ENCODE measurements at places on chromosomes 6 and 20. TPM values are rescaled to one million over a fixed set of nuclear protein-coding genes. Genes with fewer than 3 reads are reported as not detected.

DNA sequence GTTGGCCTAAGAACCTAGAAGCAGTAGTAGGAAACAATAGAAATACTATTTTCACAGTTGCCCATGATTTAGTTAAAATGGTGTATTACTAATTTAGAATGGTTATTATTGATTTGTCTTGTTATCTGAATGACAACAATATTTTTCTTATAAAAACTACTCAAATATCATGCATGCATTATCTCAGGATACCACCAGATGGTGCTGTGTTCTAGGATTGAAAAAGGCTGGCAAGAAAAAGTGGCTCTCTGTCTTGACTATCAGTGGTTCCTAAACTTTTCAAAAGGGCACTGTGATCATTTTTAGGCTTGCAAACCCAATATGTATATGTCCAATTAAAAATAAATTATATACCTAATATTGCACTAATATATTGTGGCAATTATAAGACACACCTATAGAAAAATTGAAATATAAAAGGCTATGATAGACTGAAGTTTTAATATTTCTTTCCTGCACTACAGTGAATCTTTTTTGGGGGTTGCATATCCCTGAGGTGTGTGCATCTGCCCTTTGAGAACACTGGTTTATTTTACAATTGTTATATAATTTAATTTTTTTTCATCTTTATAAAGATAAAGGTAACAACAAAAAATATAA lies 131.7 kb upstream of the MLIP start:
- no peak for DNase-seq

DNA sequence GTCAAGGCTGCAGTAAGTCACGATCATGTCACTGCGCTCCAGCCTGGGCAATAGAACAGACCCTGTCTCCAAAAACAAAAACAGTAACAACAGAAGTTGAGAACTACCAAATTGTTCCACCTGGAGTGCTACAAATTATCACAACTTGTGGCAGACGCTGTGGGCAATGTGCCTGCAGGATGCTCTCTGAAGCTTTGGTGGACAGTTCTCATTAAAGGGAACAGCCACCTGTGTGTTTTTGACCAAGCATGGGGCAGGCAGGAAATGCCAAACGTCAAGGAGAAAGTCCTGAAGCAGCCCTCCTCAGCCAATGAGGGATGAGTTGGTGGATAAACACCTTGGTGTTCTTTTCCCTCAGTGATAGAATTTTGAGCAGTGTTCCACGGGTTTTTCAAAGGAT lies 15.8 kb downstream of the COX4I2 start:
- no peak for DNase-seq

YTHDF1 gene
- 50.2 TPM for total RNA-seq

DNA sequence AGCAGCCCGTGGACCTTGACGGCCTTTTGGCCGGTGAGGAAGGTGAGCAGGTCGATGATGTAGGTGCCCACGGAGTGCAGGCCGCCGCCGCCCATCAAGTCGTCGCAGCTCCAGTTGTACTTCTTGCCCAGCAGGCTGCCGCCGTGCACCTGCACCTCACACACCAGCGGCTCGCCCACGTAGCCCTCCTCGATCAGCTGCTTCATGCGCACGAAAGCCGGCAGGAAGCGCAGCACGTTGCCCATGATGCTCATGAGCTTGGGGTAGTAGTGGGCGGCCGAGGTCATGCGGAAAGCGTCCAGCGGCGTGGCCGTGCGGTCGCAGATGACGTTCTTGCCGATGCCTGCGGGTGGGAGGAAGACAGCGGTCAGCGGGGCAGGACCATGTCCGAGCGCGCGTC lies 37.0 kb upstream of the TBC1D7 start:
- no peak for DNase-seq

DNA sequence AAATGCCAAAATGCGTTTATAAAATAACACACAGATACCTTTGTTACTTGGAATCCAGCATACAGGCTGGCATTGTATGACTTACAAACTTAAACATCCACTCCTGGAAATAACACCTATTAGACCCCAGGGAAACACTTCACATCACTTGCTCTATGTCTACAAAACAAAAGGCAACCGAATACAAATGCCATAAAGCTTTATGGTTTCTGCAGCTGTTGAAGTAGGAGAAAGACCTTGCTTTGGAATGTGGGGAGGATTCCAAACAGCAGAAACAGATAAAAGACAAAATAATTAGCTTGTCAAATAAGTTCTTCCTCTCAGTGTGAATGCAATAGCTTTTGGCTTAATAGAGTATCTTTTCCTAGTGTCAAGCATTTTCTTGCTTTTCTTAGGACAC lies 9.8 kb upstream of the AMD1 start:
- no peak for DNase-seq

MOCS1 gene
- 18.5 TPM for total RNA-seq

DNA sequence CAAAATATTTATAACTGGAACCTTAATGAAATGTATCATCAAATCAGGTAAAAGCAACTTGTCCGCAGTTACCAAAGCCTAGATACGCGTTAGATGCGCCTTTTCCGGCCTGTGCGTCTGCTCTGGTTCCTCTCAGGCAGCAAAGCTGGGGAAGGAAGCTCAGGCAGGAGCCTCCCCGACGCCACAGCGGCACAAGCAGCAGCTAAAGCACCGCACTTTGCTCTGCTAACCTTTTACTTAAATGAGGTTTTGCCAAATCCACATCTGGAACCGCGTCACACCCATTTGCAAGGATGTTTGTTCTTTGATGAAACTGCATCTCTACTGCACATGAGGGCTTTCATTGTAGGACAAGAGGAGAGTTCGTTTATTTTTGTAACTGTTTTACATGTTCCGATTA lies 36.8 kb downstream of the THBS2 start:
- no peak for DNase-seq

PTPRK gene
- total RNA-seq: 44.8 TPM

GRCh38 chr6:26578741-26579140 lies 18.0 kb upstream of the ABT1 start:
- no peak for DNase-seq

DNA sequence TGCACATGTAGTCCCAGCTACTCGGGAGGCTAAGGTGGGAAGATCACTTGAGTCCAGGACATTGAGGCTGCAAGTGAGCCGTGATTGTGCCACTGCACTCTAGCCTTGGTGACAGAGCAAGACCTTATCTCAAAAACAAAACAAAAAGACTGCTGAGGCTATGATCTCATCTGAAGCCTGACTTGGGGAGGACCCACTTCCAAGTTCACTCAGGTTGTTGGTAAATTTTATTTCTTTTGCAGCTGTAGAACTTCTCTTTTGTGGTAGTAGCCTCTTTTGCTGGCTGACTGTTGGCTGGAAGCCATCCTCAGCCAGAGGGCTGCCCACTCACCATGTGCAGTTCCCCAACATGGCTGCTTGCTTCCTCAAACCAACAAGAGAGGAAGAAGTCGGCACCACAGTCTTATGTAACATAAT lies 36.8 kb upstream of the ME1 start:
- DNase-seq: no peak

PROKR2 gene
- 2.0 TPM for total RNA-seq

PDYN gene
- 0.14 TPM for total RNA-seq

GRCh38 chr20:34375977-34376430 lies 12.9 kb downstream of the ITCH start:
- DNase-seq: no peak

- peak; percentile 89 for DNase-seq
Measured at GRCh38 chr20:21808863-21809664, 103.6 kb downstream of the PAX1 start.

GRCh38 chr6:157892363-157892877 lies 69.4 kb downstream of the SNX9 start:
- DNase-seq: no peak

DNA sequence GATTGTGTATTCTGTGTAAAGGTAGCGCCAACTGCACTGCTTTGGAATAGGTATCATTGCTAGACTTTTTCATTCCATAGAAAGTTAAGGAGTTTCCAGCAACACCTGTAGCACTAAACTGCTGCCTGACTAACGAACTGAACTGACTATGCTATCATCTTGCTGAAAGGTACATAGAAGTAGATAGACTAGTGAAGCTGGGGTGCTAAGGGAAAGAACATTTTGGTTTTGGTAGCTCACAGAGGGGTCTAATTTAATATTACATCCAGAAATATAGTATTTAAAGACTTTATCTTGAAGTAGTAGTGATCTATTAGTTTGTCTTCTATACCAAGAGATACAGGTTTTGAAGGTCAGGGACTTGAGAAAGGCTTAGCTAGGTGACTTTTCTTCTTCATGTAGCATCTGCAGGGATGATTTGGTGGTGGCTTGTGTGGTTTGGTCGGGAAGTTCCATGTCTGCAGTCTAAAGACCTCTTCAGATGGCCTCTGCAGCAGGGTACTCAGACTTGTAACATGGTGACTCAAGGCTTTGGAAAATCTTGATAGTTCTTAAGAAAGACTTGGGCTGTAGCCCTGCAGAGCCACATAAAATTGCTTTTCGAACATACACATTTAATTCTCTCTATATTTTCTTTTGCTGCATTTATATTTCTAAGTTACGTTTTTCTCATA lies 10.2 kb downstream of the SENP6 start:
- no peak for DNase-seq

TSPO2 gene
- total RNA-seq: not detected

SLC25A27 gene
- total RNA-seq: 10.9 TPM

DNA sequence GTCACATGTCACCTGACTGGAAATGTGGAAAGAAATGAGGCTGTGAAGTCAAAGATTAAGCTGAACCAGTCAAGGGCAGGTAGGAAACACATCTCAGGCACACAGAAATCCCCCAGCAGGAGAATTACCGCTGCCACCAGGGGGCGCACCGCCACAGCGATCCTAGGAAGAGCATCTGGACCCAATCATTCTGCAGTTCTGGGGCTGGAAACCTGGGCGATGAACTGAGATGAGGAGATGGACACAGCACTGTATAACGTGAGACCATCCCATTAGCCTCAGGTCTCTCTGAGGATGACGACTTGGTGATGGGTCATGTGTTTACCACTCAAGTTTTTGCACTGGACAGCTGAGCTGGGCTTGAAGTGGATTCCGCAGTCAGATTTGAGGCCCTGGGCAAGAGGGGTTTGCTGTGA lies 6.5 kb upstream of the SLC24A3 start:
- DNase-seq: peak; percentile 93

GRCh38 chr20:16462711-16463110 lies 110.5 kb downstream of the KIF16B start:
- peak; percentile 15 for DNase-seq

GRCh38 chr6:71529769-71530168 lies 241.2 kb downstream of the OGFRL1 start:
- DNase-seq: no peak

DNA sequence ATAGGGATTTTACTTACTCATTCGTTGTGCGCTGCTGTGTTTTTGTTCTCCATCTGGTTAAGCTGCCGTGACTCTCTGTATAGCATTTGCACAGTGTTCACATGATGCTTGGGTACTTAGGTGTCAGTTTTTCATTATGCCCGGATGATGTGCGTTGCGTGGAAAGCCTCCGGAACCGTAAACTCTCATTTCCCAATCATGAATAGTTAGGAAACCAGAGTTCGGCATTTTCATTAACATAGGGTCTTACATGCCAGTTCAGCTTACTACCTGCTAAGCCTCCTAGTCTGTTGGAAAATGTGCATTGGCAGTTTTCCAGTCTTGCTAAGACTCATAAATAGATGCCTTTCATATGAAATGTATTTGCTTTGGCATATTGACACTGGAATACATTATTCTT lies 483.4 kb upstream of the FLRT3 start:
- no peak for DNase-seq

TP53TG5 gene
- 0.85 TPM for total RNA-seq

PKHD1 gene
- total RNA-seq: 0.09 TPM

FAM209B gene
- 0.64 TPM for total RNA-seq
